Activated T-cell treated with anti-CD3 and anti-CD28 coated beads for 4 hours (primary cell): ENCODE measurements at places on chromosomes 16 and 17.

GRCh38 chr17:17511293-17511741 is 15.1 kb upstream of the RASD1 start:
- no peak for DNase-seq

DNA sequence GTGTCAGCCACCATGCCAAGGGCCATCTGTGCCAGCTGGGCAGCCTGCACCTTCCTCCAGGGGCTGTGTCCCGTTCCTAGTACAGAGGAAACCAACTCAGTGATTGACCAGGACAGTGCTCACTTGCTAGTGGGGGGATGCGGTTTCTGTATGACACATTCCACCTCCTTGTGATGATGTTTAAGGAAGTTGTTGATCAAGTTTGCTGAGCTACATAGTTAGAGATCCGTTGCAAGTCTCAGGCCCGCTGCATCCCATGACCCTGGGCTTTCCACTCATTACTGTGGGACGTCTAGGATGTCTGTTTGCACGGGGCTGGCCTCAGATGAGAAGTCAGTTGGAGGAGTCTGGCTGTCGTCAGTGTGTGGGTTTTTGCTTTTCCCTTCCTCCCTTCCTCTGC is 33.6 kb downstream of the RNF213 start:
- DNase-seq, result no peak

- DNase-seq, result no peak
These were observed 61.5 kb upstream of the B4GALNT2 start for GRCh38 chr17:49071106-49071505.

GRCh38 chr17:7911116-7911515 is 5.0 kb downstream of the RNF227 start:
- DNase-seq, result no peak

GRCh38 chr16:47848421-47849109 is 307.2 kb downstream of the ABCC12 start:
- no peak for DNase-seq

GRCh38 chr17:44043272-44043696 is 23.2 kb downstream of the LSM12 start:
- no peak for DNase-seq

- DNase-seq, result no peak
These were observed 12.6 kb upstream of the CEP20 start for GRCh38 chr16:15900901-15901500.

GRCh38 chr16:26727848-26728247 is 338.9 kb upstream of the C16orf82 start:
- DNase-seq, result no peak

- no peak for DNase-seq
These were observed 3.4 kb upstream of the HP start for GRCh38 chr16:72050769-72051464.

DNA sequence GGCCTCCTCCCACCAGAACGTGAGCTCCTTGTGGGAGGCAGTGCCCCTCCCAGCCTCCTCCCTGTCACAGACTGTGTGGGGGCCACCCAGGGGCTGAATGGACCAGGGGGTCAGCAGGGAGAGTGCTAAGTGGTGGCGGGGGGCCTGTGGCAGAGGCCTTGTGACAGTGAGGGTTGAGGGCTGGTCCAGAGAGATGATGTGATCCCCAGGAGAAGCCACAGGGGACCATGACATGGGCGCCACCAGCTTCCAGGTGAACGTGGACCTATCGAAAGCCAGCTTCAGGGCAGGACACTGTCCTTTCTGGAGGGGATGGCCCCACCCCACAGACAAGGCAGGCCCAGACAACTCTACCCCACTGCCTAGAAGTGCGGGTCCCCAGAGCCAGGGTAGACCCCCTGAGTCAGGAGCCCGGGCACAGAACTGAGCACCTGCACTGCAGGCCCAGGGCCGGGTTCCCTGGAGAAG is 3.1 kb downstream of the SPSB3 start:
- no peak for DNase-seq

DNA sequence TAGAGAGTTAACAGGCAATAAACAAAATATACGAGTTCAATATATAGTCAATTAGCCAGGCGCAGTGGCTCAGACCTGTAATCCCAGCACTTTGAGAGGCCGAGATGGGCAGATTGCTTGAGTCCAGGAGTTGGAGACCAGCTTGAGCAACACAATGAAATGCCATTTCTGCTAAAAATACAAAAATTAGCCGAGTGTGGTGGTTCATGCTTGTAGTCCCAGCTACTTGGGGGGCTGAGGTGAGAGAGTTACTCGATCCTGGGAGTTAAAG is 69.8 kb upstream of the TOB1 start:
- no peak for DNase-seq

- DNase-seq, result no peak
These were observed 819.9 kb downstream of the KCNJ2 start for GRCh38 chr17:70989280-70989679.

GRCh38 chr17:78180083-78180482 is 6.8 kb downstream of the TK1 start:
- no peak for DNase-seq

GRCh38 chr17:32487473-32488176 is 832 bp downstream of the CDK5R1 start:
- no peak for DNase-seq

DNA sequence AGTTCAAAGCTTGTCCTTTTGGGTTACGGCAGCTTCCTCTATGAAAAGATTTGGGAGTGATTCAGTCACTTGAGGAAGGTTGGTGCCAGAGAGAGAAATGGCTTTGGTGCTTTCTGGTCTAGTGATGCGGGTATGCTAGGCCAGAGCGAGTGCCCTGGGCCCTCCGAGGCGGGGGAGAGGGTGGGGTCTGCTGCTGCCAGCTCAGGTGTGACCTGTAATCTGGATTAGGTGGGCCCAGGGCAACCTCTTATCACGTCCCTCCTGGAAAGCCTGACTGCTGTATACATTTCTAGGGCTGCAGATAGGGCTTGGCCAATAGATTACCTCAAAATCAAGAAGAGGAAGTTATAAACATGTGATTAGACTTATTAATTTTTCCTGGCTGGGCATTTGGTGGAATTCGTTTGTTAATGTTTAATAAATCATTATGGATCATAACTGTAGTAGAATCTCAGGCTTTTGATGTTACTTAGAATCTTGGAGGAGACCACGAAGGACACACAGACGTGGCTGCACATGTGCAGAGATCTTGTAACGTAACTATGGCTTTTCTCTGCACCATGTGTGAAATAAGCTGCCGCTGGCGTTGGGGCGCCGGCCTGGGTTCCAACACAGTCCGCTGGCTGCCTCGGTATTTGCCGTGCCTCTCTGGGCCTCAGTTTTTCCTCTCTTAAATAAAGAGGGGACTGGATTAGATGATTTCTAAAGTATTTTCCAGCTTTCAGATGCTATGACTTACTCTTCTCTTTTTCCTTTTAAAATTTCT is 1.2 kb downstream of the IRF8 start:
- DNase-seq, result no peak

DNA sequence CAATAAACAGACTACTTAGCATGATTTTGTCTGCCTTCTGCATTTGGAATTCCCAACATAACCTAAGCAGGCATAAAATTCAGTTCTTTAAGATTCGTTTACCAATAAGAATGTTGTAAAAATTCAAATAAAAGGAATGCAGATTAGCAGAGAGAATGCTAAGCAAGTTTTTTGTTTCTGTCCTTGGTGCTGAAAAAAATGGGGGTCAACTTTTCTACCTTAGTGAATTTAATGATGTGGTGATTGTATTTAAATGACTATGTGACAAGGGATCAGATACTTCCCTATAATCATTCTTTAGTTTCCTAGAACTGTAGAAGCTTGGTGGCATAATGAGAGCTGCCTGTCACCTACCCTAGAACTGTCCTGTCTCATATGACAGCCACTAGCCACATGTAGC is 159.5 kb downstream of the RBFOX1 start:
- DNase-seq, result no peak
